ENCODE measurements at places on chromosomes 11 and 22.
A peak's percentile ranks its signal among the peaks of the same experiment; 100 is the strongest.

GRCh38 chr11:60634126-60634525, 65.3 kb upstream of the MS4A8 start:
- DNase-seq = no peak

DNA sequence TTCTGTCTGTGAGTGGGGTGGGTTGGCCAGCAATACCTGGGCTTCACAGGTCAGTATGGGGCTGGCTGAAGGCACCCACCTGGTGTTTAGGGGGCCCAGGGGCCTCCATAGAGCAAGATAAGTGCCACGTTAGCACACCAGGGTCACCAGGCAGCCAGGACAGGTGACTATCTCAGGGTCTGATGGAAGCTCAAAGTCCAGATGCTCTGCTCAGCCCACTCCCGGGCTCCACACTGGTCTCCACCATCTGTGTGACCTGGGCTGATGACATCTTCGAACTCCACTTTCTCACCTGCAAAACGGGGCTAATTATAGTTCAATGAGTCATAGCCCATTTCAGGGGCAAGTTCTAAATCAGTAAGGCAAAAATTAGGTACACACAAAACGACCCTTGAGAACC, 39.4 kb upstream of the PRDM11 start:
- DNase-seq = no peak

GRCh38 chr11:44572884-44573283, 7.4 kb downstream of the CD82 start:
- peak; percentile 32 for DNase-seq

GRCh38 chr11:19939415-19939929, 220.8 kb downstream of the DBX1 start:
- no peak for DNase-seq

DNA sequence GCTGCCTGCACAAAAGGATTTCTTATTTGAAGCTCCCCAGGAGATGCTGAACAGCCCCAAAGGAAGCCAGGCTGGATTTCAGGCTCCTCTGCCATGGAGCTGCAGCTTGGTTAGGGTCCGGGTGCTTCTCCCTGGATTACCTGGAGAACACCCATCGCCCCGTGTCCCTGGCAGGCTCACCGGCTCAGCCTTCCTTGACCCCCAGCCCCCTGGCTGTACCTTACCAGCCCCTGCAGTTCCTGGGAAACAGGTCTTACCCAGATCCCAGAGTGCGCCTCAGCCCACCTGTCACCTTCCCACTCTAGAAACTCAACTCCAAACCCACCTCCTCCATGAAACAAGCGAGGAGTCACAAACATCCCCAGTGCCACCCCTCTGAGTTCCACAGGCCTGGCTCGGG, 45.3 kb upstream of the CD5 start:
- DNase-seq = no peak

DNA sequence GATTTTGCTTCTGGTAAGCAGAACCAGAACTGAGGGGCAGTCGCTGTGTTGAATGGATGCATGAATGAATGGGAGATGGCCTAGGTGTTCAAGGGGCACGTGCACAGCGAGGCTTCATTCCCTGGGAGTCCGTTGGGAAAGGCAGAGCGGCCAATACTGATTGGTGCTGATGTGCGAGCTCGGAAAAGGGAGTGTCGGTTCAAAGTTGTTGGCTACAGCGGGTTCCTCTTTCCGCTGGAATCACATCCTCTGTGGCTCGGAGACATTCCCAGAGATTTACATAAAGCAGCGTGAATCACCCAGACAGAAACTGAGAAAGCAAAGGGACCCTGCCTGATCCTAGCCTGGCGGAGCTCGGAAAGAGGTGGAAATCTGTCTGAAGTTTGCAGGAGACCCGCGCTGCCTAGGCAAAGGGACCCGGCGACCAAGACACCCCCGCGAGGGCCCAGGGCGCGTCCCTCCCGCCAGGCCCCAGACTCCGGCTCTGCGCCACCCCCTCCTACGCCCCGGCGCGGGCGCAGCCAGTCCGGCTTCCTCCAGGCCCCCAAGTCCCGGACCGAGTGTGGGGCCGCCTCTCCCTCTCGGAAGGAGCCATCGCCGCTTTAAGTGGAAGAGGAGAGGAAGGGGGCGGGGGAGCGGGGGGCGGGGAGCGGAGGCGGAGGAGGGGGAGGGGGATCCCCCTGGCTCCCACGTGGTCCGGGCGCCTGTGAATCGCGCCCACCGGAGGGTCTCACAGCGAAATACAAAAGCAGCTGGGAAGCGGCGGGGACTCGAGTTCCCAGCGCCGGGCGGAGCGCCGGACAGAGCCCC, at the start of gene FJX1:
Gene FJX1 (plus strand): TSS at position 774 of the 810 bp plus-strand sequence. CDS start 177 bp downstream, outside the sequence.
- peak; percentile 49 for DNase-seq

- DNase-seq = peak; percentile 2
These were observed 342 bp downstream of the EFCAB6 start for GRCh38 chr22:43811777-43812148.

DNA sequence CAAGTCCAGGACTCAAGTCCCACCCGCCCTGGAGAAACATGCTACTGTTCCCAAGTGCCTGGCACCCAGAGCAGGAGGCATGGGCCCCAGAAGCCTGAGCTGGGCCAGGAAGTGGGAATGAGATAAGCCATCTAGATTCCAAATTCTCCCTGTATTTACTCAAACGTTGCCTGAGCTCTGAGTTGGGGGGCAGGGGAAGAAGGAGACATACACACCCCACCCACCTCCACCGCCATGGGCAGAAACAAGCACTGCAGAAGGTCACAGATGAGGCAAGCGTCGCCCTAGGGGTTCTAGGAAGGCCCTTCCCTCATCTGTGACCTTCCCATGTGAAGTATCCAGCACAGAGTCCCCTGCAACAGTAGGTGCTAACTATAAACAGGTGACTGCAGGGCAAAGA, 54.0 kb downstream of the PLEKHA7 start:
- DNase-seq = no peak

GRCh38 chr22:30205281-30206115, 41.1 kb downstream of the LIF start:
- DNase-seq = no peak

DNA sequence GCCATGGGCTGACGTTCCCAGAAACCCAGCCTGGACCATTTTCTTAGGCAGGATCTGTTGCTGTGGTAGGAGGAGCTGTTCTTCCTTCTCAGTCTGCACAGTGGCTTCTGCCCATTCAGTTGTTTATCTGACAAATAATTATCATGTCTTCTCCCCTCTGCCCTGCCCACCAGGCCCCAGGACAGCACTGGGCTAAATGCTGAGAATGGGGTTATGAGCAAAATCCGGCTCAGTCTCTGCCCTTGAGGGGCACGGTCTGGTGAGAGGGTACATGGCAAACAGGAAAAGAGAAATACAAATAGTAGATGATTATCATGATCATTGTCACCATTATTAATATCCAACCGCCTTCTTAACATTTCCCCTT, 42.9 kb downstream of the C11orf96 start:
- DNase-seq = no peak

DNA sequence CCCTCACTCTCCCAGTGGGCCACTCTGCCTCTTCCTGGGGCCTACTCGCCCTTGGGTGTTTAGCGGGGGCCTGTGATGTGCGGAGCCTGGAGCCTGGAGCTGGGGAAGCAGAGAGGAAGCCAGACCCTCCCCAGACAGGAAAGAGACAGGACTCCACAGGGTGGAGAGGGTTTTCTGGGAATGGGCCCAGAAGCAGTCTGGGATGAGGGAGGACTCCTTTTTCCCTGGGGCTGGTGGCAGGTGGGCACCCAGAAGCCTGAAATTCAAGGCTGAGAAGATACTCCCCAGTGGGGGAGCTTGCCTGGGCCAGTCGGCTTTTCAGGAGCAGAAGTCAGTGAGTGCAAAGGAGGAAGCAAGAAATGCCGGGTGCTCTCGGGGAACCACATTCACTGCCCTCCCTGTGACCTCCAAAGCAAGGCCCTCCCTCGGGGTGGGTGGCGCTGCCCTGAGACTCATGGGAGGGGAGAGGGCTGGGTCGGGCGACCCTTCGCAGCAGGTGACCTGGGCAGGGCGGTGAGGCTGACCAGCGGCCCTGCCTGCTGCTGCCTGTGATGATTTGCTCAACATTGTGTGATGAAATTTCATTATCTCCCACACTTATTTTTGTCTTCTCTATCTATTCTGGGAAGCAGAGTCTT, 1377.4 kb downstream of the BRD1 start:
- DNase-seq = no peak

- DNase-seq = no peak
These were observed 13.2 kb downstream of the KCNJ4 start for GRCh38 chr22:38441620-38442287.

DNA sequence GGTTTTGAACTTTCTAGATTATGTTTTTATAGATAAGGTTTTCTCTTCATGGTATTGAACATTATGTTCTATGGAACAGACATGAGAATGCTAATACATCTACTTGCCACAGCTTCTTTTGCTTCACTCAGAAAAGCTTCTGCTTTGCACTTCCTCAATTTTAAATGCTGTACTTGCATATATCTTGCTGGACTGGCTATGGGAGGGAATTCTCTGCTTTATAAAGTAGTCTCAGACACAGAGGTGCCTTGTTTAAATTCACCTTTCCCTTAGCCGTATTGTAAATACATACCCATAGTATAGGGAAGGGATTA, 173.9 kb downstream of the DDX10 start:
- no peak for DNase-seq

DNA sequence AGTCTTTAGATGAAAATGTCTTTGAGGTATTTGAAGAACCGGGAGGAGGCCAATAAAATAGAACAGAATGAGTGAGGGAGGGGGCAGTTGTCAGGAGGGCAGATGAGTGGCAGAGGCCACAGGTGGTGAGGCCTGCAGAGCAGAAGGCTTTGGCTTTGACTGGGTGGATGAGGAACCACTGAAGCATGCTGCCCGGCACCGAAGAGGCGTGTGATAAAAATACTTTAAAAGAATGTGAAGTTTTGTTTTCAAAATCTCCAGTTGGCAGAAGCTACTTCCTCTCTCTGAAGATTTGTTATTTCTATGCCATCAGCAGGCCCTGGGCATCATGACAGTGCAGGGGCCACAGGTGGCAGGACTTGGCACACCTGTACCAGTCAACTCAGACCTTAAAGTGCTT, 6.3 kb downstream of the MS4A12 start:
- no peak for DNase-seq

DNA sequence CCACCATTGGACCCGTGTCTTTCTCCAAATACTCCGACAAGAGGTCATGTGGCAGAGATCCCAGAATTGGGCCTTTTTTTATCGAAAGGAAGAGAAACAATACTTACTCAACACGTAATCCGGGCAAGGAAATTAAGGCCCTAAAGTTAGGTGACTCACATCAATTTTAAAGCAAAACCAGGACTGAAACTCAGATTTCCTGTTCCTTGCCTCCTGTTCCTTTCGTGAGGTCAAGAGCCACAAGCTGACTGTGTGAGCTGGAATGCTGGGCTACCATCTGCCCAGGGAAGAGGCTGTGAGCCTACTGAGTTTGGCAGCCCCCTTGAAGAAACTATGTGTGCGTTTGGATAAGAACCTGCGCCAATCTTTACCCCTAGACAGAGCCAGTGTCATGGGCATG, 27.1 kb upstream of the MRGPRX2 start:
- DNase-seq = no peak

DNA sequence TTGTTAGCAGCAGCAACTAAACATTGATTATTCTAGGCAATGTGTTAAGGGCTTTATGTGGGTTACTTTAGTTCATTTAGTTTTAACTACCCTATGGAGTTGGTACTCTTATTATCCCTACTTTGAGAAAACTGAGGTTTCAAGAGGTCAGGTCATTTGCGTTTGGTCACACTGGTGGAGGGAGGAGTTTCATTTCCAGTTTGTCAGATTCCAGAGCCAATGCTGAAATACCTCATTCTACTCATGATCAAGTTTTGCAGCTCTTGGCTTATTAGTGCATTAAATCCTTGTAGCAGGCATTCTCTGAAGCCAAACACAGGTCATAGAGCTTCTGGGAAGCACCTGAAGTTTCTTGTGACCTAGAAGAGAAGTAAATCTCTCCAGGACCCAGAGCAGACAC, 24.1 kb upstream of the POGLUT3 start:
- no peak for DNase-seq

- no peak for DNase-seq
These were observed 80.0 kb upstream of the EIF3D start for GRCh38 chr22:36608987-36609386.

DNA sequence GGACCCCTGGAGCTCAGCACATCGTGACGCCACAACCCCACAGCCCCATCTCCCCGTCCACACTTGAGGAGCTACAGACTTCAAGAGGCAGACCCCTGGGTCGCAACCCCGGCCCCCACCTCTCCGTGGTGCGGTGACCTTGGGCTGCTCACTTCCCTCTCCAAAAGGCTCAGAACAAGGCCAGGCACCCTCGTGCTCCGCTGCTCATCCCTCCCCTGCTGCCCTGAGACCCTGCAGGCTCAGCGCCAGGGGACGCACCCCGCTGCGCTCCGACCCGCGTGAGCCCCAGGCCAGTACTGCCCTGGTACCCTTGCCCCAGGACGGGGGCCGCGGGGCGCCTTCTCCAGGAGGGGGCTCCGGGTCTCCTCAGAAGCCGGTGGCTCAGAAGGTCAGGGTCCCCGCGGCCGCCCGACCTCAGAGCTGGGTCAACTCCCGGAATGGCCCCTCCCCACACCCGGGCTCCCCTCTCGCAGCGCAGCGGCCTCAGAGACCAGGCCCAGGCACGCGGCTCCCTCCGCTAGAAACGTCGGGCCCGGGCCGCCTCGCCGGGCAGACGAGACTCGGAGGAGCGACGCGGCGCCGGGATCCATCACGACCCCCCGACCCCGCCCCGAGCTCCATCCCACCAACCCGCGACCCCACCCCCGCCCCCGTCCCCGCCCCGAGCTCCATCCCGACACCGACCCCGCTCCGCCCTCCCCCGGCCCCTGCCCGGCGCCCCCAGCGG, 563 bp downstream of the GATD1 start:
- DNase-seq = peak; percentile 31

DNA sequence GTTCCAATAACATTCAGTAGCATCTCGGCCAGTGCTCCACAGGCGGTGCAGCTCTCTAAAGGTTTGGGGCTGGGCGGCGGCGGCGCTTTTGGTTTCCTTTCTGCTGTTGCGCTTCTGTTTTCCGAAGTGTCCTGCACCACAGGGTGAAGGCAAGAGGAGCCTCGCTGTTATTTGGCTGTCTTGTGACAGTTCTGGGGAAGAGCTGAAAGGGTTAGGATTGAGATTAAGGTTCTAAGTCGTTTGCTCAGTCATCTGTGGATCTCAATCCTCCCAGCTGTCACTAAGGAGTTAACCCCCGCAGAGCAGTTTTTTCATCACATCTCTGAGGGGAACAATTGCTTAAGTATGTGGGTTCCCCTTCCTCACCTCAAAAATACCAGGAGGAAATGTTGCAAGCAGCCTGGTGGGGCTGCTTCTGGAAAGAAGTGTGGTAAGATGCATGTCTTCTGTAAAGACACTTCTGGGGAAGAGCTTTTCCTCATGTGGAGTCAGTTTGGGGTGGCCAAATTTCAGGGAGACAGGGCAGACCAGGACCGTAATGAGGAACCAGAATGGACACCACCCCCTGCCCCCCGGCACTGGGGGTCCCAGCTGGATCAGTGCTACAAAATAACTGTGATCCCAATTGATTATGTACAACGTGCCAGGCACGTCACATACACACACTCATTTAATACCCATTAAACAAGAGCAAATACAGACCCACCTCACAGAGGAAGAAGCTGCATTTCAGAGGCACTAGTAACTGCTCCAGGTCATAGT, 14.2 kb downstream of the TMEM121B start:
- peak; percentile 54 for DNase-seq

- no peak for DNase-seq
These were observed 98.5 kb upstream of the RTL6 start for GRCh38 chr22:44596396-44597125.
